ENCODE measurements at places on chromosomes 3 and 15.

DNA sequence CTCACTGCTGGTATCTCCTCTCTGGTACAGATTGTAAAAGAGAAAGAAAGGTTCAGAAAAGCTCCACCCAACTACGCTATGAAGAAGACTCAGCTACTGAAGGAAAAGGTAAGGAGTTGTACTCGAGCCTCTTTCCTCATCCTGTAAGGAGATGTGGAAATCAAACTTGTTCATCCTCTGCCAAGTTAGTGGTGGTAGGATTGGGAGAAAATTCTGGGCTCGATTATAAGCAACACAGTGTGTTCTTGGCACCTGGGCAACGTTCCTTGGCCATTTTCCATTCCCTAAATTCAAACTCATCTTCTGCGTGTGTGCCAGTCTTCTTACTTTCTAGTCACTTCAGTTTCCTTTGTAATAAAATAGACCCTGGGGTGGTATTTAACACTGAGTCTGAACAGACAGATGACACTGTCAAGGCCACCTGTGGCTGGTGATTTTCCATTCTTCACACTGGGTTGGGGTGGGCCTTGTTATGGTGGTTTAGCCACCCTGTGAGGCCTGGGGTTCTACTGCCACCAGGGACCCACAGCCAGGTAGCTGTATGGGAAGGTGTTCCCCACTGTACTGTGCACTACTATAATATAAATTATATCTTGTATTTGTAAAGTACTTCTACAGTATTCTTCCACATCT lies 17.1 kb upstream of the ITPKA start:
- no peak for DNase-seq

DNA sequence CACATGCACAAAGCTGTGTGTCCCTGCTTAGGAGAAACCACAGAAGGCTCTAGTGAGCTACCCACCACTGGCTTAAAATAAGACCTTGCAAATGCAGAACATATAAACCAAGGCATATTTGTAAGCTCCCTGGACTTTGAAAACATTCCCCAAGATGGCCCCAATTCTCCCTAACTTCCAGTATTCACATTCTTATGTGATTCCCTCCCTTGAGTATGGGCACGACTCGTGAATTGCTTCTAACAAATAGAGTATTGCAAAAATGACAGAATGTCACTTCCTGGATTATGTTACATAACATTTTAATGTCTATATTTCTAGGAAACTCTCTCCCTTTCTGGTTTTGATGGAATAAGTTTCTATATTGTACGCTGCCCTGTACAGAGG lies 131.8 kb upstream of the MCTP2 start:
- DNase-seq = no peak

GRCh38 chr3:165382672-165383071 lies 186.5 kb upstream of the SLITRK3 start:
- DNase-seq = no peak

- DNase-seq = no peak
Measured at GRCh38 chr3:33425453-33425852, 14.8 kb downstream of the UBP1 start.

DNA sequence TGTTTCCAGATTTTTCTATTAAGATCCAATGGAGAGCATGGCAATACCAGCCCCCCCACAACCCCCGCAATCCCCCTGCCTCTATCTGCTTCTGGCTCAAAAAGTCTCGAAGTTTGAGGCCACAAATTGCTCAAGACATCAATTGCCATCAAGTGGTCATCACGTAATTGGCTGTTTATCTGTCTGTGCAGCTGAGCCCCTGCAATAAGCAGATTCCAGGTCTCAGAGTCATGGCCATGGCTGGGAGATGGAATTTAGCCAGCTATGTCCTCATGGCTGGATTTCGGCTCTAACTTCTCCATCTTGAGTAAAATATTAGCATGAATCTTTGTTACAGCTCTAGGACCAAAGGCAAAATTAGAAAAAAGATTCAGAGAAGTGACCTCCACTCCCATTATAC lies 22.7 kb downstream of the SSUH2 start:
- DNase-seq = no peak

DNA sequence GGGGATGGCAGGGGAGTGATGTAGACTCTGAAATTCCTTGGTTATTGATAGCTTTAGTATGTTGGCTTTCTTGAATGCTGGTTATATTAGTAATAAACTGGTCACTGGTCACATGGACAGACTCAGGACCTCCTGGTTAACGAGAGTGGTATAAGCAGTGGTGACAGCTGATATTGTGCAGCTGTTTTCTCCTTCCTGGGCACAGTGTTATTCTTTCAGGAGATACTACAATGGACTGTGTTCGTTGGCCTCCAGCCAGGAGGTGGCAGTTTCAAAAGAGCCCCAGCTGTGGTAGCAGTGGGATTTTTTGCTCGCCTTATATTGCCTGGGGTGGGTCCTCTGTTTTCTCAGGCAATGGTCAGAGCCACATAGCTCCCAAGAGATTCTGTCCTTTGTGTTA lies 181.6 kb upstream of the RBMS3 start:
- DNase-seq = no peak

GRCh38 chr3:2099779-2100191 lies 1.1 kb downstream of the CNTN4 start:
- DNase-seq = no peak

GRCh38 chr3:355622-356021 lies 159.1 kb downstream of the CHL1 start:
- DNase-seq = no peak

GRCh38 chr15:40335938-40336743 lies 4.6 kb downstream of the CCDC9B start:
- no peak for DNase-seq

DNA sequence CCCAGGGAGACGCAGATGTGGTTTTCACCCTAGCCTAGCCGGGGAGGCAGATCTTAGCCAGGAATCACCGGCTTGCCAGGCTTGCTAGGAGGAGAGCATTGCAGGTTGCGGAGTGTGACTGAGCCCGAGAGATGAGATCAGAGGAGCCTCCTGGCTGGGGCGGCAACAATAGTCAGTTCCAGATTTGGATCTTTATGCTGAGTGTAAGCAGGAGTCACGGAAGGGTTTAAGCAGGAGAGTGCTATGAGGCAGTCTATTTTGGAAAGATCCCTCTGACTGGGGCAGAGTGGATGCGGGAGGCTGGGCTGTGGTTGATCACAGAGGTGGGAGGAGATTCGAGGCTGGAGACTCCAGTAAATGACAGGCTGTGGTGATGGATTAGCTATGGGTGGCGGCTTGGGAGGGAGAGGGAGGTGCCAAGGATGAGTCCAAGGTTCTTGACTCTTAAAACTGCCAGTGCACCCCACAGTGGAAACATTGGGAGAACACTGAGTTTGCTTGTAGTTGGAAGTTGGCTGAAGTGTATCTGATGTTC lies 10.4 kb upstream of the BAHD1 start:
- no peak for DNase-seq

DNA sequence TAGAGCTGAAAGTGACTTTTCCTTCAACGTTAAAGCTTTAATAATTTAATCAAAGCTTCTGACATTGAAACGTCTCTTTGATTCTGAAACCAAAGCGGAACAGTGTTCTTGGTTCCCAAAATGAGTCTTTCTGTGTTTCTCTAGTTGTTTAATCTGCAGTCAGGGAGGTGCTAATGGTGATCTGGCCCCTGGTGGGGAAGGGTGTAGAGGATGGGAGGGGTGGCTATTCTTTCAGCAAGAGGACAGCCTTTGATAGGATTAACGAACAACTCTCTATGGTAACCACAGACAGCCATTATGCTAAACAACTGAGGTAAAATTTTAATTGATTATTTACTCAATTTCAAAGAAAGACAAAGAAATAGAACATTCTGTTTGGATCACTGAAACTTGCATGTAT lies 79.9 kb upstream of the CADPS start:
- DNase-seq = no peak

GRCh38 chr15:79431636-79432344 lies at the start of gene MINAR1:
Gene MINAR1 (plus strand): TSS chr15:79432336. CDS start chr15:79456148, 23,812 bp downstream.
- peak; percentile 29 for DNase-seq

DNA sequence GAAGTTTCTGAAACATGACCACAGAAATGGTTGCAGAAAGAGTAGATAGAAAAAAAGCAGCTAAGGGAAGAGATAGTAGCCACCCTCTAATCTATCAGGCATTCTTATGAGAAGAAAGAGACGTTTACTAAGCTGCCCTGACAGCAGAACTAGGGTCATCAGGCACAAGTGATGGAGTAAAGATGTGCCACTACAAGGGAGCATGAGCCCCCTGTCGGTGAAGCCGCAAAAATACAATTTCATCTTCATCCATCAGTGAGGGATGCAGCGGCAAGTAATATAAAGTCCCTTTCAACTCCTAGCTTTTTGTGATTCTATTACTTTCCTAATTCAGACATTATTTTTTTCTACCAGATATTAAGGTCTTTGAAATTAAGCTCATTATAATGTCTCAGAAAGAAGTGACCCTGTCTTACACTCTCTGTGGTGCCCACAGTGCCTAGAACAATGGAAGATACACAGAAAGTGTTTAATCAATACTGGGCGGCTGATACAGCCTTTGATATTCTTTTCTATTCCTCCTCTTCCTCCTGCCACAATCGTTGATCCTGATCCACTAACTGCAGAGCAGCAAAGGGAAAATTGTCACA lies 651.6 kb downstream of the NTRK3 start:
- DNase-seq = peak; percentile 3

- DNase-seq = no peak
Measured at GRCh38 chr3:73530022-73530396, 94.7 kb downstream of the PDZRN3 start.

DNA sequence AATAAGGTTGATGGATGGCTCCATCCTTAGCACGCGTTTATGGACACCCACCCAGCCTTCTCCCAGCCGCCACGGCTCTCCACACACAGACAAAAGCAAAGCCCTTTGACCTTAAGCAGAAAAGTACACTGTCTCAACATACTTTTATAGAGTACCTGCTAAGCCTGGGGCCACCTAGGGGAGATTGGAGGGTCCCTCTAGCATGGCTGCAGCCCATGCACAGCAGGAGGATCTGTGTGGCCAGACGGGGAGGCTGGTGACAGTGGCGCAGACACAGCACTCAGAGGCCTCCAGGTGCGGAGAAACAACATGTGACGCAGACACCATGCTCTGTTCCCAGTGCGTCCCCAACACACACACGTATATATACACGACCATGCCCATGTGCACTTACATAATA lies 174.9 kb downstream of the XXYLT1 start:
- DNase-seq = no peak

GRCh38 chr3:176005564-176005963 lies 1146.4 kb downstream of the NAALADL2 start:
- no peak for DNase-seq

- no peak for DNase-seq
Measured at GRCh38 chr3:11847607-11848006, 922 bp upstream of the TAMM41 start.

GRCh38 chr3:39216176-39216790 lies 23.9 kb upstream of the XIRP1 start:
- DNase-seq = peak; percentile 70

GRCh38 chr15:57205996-57206395 lies 170.3 kb upstream of the CGNL1 start:
- no peak for DNase-seq

DNA sequence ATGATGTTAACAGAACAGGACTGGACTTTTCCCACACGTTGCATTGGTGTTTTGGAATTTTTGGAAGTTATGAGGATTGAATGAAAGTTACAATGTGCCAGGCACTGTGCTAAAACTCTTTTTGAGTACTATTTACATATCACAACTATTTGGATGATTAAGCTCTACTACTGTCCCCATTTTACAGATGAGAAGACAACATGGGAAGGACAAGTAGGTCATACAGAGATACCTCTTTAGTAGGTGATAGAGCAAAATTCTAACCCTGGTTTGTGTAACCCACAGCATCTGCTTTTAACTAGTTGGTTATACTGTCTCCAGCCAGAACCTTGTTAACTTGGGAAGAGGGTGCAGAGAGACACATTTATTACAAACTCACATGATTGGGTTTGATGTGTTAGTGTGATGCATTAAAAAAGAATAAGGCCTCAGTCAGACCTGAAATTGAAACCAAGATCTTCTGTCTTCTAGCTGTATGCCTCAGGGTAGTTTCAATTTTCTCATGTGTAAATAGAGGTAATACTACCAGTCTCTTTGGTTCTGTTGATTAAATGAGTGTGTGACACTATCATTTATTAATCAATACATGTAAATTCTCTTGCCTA lies 1.4 kb downstream of the NDUFB4 start:
- DNase-seq = peak; percentile 37

- no peak for DNase-seq
Measured at GRCh38 chr3:71052716-71053115, 530.8 kb downstream of the FOXP1 start.
